ENCODE measurements at places on chromosomes 4 and X.

- no peak for DNase-seq
Observed at GRCh38 chr4:24266951-24267722, 317.2 kb downstream of the DHX15 start.

DNA sequence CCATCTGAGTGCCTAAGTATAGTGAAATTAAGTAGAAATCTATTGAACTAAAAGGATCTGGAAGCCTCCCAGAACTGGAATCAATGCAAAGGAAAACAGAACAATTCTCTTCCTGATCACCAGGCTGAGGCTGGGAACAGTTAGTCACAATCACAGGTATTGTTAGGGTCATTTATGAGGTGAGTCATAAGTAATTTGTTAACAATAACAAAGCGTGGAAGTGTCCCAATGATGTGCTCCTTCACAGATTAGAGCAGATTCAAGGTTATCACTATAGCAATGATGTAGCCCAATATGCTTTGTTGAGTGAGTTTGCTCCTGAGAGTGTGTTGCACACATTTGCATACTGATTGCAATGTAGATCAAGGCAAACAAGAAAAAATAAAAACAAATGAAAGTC, 228.1 kb downstream of the ZNF674 start:
- DNase-seq, result no peak

- DNase-seq, result peak; percentile 68
Observed at GRCh38 chr4:7206911-7207567, 14.7 kb downstream of the SORCS2 start.

GRCh38 chr4:137700751-137701150, 168.5 kb upstream of the PCDH18 start:
- no peak for DNase-seq

DNA sequence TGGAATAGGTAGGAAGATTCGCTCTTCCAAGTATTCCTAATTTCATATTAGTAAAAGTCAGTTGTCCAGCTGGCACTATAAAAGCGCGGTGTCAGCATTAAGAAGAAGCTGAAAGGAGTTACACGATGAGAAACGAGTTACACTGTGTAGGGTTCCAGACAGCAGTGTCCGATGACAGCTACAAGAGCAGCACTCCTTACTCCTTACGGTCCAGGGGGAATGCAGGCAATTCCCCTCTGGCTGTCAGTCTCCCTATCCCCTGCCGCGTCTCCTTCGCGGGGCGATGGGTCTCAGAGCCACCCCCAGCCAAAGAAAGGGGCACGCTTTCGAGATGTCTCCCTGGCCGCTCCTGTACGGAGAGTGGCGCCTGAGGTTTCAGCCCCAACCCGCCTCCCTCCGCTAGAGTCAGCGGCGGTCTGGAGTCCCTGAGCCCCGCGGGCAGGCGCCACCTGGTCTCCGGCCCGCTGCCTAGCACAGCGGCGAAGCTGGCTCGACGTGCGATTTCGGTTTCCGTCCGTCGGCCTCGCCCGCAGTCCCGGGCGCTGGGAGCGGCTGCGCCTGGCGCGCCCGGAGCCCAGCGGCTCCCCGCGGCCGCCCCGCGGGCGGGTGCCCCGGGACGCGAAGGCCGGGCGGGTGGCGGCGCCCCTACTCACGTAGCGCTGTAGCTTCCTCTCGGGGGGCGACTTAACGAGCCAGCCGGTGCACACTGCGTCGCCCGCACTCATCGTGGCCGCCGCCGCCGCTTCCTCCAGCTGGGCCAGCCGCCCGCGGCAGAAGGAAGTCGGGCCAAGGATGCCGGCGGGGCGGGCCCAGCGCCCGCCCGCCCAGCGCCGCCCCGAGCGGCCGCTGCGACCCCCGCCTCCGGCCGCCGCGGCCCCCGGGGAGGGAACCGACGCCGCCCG, at the start of gene GAB3:
Gene GAB3, minus strand, starts transcription at position 777 of the 902 bp plus-strand sequence. Its CDS starts 52 bp downstream, at position 725.
- DNase-seq, result no peak

GRCh38 chr4:147924604-147925412, 192.9 kb downstream of the ARHGAP10 start:
- DNase-seq, result no peak

- DNase-seq, result no peak
Observed at GRCh38 chrX:151796576-151796975, 62.0 kb downstream of the CNGA2 start.

DNA sequence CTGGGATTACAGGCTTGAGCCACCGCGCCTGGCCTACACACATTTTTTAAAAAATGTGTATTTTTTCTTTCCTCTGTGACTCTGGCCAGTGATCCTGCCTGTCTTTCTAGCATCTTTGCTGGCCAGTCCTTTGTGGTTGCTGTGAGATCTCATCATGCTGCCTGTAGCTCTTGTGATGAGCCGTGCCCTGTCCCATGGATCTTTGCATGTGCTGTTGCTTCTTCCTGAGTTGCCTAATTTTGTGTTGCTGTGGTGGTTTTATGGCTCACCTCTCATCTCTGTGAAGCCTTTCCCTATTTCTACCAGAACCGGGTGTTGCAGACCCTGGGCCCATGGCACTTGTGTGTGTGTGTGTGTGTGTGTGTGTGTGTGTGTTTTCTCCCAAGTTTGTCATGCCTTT, 8.3 kb downstream of the NSD2 start:
- DNase-seq, result no peak

DNA sequence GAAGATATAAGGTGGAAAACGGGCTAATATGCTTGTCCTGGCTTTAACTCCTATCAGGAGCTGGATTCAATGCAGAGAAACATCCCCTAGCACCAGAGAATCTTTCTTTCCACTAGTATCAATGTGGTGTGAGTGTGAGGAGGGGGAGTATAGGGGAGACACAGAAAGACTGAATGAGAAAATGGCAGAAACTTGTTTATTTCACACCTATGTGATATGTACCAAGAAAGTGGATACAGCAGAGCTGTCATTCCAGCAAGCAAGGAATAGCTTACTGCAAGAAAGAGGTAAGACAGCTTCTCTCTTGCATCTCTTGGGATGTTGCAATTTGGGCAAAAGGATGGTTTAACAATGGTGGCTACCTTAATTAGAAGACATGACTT, 105.6 kb downstream of the LNX1 start:
- DNase-seq, result no peak

DNA sequence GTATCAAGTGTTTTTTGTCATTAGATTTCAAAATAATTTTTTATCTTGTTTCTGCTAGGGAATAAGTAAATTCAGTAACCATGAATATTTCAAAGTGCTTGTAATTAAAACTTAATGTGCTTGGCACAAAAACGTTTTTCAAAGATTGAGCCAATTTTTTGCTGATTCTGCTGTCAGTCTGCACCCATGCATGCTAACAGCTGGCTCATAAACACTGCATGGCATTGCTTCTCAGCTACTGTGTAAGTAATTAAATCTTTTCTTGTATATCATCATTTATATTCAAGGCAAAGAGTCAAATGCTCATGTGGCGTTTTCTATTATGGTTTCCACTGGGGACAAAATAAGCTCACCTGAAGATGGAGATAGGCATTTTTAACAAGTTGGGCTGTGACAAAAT, 66.8 kb upstream of the SPANXN2 start:
- no peak for DNase-seq

DNA sequence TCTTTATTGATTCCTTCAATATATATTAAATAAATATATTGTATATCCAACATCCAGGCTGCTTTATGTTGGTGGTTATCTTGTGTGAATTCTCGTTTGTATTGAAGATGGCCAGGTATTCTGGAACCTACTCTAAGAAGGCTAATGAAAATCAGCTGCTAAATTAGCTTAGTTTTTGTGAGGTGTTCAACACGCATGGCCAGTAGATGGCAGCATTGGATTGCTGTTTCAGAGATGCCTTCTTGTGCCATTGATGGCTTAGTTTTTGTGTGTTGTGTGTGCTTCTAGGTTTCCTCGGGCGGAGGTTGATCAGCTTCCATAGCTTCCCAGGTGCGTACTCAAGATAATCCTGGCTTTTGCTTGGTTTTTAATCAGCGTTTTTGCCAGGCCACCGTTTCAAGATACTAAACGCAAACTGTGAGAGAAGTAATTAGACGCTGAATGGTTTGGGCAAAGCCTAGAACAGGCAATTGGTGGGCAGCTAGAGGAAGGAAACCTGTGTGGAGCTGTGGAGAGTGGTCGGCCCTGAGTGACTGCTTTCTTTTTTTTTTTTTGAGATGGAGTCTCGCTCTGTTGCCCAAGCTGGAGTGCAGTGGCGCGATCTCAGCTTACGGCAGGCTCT, 15.1 kb downstream of the NOCT start:
- DNase-seq, result no peak

DNA sequence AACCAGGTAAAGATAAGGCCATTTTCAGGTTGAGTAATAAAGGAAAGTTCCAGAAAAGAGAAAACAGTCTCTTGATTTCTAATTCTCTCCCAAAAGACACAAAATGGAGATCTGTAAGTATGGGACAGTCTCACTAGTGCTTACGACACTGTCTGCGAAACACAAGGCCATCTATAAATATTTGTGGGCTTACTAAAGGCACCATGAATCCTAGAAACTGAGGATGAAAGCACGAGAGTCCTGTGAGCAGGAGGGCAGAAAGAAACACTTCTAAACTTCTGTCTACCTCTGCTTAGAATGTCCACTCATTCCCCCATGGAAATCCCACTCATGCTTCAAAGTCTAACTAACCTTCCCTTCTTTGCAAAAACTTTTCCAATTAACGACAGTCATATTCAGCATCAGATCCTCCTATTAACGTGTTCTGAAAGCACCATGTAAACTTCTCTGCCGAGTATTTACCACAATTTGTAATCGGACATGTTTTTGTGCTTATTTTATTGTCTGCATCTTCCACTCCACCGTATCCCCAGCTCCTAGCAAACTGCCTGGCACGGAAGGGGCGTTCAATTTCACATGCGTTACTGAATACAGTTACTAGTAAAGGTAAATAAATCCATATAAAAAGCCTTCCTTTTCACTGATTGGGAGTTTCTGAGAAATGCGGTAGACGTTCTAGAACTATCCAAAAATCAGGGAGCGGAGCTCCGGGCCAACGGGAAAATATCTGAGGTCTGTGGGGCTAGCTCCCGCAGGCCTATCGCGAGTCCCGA, 665 bp downstream of the PSMD10 start:
- DNase-seq, result no peak

DNA sequence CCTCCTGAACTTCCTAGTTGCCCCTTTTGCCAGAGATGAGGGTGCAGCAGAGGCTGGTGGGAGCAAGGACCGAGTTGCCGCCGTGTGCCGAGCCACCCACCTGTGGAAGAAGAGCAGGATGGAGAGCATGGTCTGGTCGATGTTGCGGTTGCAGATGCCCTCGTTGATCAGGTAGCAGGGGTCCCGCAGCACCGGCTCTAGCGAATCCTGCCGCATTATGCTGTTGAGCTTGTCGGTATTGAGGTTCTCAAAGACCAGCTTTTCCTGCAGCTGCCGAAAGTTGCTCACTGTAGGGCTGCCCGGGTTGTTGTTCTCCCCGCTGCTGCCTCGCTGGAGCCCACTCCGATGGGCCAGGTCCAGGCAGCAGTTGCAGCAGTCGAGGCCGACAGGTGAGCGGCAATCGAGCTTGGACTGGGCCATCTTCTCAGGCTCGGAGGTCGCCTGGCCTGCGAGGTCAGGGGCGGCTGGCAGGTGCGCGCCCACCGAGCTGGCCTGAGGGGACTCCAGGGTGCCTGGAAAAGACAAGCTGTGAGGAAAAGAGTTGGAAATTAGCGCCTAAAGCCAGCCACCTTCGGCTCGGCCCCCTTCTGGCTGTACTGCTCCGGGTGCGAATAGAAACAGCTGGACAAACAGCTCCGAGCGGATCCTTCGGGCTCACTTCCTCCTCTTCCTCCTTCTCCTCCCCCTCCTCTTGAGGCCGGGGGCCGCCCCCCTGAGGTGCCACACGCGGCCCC, 420 bp downstream of the TSC22D3 start:
- DNase-seq, result no peak

- DNase-seq, result no peak
Observed at GRCh38 chr4:163804001-163804400, 309.5 kb downstream of the TMA16 start.

DNA sequence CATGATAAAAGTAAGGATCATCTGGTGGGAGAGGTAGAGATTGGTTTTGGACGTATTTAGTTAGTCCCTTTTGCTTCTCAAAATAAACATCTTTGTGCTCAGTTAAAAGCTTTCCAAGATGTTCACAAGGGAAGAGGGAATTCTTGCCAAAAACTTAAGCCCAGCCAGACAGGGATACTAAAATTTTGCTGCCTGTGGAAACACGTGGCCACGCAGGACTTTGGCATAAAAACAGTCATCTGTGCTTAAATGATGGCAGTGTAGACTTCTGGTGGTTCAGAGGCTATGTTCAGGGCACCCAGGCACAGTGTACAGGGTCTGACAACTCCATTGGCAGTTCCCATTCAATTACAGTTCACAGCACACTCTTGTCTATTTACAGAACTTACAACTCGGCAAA, 93.2 kb upstream of the JADE1 start:
- DNase-seq, result no peak

DNA sequence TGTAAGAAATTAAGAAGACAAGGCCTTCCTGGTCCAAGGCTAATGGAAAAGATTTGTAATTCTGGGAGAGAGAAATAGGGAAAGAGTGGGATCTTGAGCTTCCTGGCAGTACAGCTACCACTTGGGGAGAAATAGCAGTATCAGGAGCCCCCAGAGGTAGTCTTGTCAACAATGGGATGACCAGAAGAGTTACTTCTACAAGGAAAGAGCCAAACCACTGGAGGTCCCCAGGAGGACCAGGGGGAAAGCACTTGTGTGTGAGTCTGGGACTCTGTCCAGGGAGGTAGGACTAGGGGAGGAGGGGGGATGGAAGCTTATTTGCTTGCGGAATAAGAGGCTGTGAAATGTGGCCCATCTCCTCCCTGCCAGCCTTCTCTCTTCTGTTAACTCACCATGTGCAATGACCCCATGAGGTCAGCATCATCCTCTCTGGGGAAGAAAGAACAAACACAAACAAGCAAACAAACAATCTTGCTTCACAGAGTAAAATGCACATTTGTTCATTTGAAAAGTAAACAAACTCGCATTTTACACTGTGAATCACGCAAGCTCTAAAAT, 160.1 kb downstream of the STK32B start:
- no peak for DNase-seq
